Activated T-helper 1 cell treated with anti-CD3 and anti-CD28 coated beads, Interleukin-12 subunit alpha, Interleukin-12 subunit beta, Interleukin-2, Interleukin-4 antibody, amounts not matched to agents 30 ng/mL and 10 ng/mL and 1 ng/mL, durations not matched to agents 14 hours and 24 hours and 36 hours (primary cell): ENCODE measurements at places on chromosomes 6 and 20.

- DNase-seq, result no peak
- H3K4me3 ChIP-seq, result no peak overlapping the region
- no peaks in the 10 kb centered on the region for H3K4me1 ChIP-seq
- no peaks in the 10 kb centered on the region for H3K36me3 ChIP-seq
- no peak overlapping the region for H3K27ac ChIP-seq
Measured at GRCh38 chr20:63384336-63384735, 23.2 kb upstream of the CHRNA4 start.

DNA sequence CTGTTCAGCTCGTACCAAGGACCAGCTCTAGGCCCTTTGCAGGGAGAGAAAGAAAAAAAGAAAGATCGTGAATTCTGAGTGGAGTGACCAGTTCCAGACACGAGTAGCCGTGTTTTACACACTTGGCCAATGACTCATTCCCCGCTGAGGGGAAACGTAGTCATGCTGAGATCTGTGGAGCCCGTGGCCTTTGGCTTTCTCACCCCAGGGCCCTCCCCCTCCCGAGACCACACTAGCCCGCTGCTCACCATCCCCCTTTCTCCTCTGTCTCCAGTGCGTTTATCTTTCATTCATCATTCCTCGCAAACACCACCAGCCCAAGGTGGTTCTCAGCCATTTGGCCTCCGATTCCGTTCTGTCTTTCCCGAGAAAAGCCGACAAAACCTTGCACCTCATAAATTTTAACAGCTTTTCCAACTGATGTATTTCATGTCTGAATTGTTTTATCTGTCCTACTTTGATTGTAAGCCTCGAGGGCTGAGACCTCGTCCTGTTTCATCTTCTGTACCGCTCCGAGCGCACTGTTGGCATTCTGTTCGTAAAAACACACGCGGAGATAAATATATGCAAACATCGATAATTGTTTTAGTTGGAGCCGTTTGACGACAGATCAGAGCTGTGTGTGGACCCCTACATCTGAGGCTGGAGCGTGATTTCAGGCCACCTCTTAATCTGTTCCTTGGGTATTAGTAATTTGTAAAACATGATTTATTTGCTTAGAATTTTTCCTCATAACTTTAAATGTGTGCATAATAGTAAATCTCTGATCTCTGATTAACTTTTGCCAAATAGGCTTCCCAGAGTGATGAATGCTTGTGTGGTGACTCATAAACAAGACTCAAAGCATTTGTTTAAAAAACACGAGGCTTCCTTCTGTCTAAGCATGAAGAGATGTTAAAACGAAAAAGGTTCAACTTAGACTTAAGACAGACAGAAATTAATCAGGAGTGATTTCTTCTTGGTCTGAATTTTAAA, 336.6 kb downstream of the CDH4 start:
- H3K27me3 ChIP-seq, result no peaks in the 10 kb centered on the region
- no peaks in the 10 kb centered on the region for H3K4me1 ChIP-seq
- no peak for DNase-seq
- no peak overlapping the region for H3K4me3 ChIP-seq
- no peak overlapping the region for H3K27ac ChIP-seq
- H3K36me3 ChIP-seq, result no peaks in the 10 kb centered on the region

GRCh38 chr6:132198040-132198439, 203.2 kb downstream of the MOXD1 start:
- DNase-seq, result no peak
- no peak overlapping the region for H3K27ac ChIP-seq
- H3K4me1 ChIP-seq, result no peaks in the 10 kb centered on the region
- H3K27me3 ChIP-seq, result no peaks in the 10 kb centered on the region

GRCh38 chr6:19150307-19150706, 686.9 kb upstream of the ID4 start:
- no peak overlapping the region for H3K27ac ChIP-seq
- H3K27me3 ChIP-seq, result no peaks in the 10 kb centered on the region
- H3K4me3 ChIP-seq, result no peak overlapping the region
- no peak for DNase-seq

DNA sequence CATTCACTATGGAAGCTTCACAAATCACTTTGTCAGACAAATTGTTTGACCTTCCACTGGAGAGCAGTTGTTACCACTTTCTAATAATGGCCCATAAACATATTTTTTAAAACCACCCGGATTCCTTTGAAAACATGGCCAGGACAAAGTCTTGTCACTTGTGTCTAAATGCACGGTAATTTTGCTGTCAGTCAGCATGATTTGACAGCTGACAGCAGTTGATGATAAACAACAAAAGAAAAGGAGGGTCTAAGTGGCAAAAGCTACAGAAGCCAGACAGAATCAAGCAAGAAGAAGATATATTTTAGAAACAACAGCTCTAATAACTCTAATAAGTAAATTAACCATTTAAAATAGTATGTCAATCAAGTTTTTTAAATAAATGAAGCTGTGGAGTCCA, 27.7 kb upstream of the CARMIL1 start:
- no peak for DNase-seq
- peaks cover 3% of the 10 kb centered on the region for H3K27me3 ChIP-seq
- no peak overlapping the region for H3K4me3 ChIP-seq
- no peak overlapping the region for H3K27ac ChIP-seq
- peaks cover 12% of the 10 kb centered on the region for H3K4me1 ChIP-seq
- H3K36me3 ChIP-seq, result no peaks in the 10 kb centered on the region

GRCh38 chr6:31580807-31581433, 1.3 kb downstream of the LTB start:
- H3K27me3 ChIP-seq, result no peaks in the 10 kb centered on the region
- H3K36me3 ChIP-seq, result peaks cover 57% of the 10 kb centered on the region
- H3K4me1 ChIP-seq, result peaks cover 63% of the 10 kb centered on the region
- peak; percentile 81 for DNase-seq
